Activated T-helper 17 cell treated with anti-CD3 and anti-CD28 coated beads, Interleukin-2, amount 50 U/mL, for 72 hours (primary cell): ENCODE measurements at places on chromosomes 12 and 14.

GRCh38 chr14:99333214-99333613, 61.2 kb upstream of the BCL11B start:
- ATAC-seq = no peak

- no peak for ATAC-seq
These were observed 147.9 kb downstream of the PPFIA2 start for GRCh38 chr12:81610955-81611889.

DNA sequence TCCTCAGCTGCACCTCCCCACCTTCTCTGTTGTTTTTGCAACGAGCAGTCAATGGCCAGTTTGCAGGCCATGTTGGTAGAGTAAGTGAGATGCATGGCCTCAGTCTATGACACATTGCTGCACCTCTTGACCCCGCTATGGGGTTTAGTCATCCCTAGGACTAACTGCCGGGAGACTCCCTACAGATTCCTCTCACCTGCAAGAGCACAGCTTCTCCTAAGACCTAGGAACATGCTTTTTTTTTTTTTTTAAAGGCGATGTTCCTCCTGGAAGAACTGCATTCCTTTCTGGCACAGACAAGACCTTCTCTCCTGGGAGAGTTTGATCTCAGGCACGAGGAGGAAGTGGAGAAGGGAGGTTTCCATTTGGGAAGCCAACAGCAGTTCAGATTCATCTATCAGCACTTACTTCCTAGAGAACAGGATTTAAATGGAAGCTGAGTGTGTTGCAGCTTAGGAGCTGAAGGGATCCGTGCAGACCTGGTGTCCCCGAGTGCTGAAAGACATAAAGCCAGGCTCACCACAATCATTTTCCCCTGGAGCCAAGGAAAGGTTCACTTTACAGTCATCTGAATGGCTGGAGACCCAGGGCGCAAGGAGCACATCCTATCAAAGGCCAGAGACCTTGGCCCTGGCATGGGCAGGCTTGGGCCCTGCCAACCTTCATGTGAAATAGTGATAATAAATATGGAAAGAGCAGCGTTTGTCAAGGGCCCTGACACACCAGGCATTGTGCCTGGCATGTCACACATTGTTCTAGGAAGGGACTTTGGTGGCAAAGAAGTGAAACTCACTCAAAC, 104.1 kb downstream of the LGMN start:
- no peak for ATAC-seq

- no peak for ATAC-seq
These were observed 22.4 kb downstream of the EIF2B2 start for GRCh38 chr14:75025082-75025481.

DNA sequence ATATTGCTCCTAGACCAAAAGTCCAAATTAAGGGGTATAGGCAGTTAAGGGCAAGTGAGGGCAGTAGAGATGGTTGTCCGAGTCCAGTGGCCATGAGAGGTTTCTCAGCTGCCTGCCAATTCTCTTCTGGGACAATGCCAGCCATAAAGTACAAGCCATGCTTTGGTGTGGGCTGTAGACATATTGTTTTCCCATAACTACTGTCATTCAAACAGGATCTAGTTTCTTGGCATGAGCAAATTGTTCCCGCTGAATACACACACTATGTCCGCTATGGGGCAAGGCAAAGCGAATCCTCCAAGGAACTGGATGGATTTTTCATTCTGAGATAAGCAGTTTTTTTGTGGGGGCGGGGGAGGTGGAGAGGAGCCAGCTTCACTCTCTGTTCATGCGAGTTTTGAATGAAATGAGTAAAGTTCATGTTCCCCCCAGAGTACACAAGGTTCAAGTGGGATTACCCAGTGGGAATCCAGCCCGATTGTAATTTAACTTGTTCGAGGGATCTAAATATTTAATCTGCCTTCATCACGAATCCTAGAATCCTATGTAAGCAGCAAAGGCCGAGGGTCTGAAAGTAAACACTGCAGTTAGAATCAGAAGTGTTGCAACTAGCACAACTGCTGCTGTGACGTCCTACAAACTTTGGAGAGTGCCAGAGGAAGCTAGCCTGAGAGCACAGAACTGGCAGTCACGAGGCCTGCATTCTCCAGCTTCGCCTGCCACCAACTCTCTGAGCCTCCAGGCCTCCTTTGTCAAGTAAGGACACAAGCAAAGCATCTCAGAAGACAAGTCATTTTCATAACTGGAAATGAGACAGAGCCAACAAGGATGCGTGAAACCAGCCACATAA, 137.0 kb downstream of the CRADD start:
- peak; percentile 60 for ATAC-seq

DNA sequence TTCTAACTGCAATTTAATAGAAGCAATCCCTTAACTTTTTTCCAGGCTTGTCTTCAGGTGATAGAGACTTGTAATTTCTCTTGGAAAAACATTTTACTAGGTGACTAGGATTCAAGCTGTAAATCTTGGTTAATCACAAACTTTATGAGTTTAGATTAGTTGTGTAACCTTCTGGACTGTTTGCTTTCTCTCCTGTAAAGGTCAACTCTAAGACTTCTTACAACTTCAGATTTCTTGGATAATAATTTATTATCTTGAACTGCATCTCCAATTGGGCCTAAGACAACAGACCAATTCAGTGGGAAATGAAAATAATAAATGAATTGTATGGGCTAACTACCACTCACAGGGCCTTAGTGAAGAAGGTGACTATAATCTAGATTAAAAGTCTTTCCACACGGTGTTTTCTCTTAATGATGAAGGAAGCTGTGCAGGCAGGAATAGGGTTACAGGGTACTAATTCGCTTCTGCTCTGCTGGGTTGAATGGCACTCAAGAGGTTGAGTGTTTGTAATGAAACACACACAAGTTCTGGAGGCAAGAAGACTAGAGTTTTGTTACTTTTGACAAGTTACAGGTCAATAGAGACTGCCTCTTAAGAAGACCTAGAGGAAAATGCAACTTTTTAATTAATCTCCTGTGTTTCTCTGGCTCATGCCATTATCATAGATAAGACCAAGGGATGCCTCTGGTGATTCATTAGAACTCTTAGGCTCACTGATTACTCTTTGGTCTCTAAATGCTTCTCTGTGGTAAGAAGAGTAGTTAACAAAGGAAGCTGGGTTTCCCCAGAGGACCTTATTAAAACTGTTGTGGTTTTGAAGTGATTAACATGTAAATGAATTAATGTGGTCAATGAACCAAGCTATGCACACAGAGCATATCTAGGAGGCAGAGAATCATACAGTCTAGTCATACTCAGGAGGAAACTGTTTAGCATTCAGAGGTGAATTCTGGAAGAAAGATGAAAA, 30.0 kb upstream of the OR4E1 start:
- peak; percentile 98 for ATAC-seq

DNA sequence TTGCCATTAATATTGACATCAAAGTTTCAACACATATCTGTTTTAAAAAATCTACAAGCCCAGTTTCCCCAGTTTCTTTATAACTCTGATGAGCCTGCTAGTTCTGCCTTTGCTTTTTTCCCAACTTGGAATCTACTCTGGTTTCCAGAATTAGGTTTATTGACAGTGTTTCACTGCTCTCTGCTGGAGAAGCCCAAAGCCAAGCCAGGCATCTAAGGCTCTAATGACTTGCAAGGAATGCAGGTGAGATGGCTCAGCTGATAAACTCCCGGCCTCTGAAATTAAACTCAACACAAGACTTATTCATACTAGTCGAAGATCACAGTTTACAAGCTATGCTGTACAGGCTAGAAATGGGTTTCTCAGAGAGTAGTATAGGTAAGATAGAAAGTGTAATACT, 54.3 kb downstream of the HMGA2 start:
- ATAC-seq = no peak
